ENCODE measurements at places on chromosomes 13 and 19. TPM values are rescaled to one million over a fixed set of nuclear protein-coding genes. Genes with fewer than 3 reads are reported as not detected.
A peak's percentile ranks its signal among the peaks of the same experiment; 100 is the strongest.

GRCh38 chr19:14138576-14139265 lies 2.3 kb upstream of the ASF1B start:
- DNase-seq: peak; percentile 61

DNA sequence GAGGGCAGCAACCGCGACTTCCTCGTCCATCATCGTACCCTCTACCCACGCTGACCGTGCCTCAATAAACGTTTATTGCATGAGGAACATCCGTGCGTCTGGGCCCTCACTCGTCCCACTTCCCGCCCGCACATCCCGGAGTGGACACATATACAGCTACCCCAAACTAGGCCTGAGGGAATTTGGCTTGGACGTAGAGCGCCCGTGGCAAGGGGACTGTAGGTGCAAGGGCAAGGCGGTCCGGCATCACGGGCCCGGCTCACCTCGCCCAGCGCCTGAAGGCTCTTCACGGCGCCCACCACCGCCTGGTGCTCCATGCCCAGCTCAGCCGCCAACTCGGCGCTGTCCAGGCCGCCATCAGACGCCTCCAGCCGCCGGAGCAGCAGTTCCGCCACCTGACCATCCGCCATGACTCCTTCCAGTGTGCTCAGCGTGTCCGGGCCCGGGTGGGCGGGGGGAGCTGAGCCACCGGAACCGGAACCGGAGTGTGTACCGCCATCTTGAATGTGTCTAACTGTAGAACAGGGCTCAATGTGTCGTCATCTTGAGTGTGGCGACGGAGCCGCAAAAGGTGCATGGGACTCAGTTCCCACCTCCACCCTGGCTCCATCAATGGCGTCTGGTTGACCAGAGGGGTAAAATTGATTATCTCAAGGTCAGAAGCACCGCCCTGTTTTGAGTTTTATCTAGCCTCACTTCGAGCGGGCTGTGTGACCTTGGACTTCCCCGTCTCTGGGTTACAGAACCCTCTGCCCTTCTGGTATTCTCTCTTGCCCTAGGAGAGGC lies at the start of gene FARSA:
FARSA (minus strand) TSS at position 425 of the 786 bp plus-strand sequence; CDS start at position 410, 15 bp downstream.
- peak; percentile 89 for DNase-seq

DNA sequence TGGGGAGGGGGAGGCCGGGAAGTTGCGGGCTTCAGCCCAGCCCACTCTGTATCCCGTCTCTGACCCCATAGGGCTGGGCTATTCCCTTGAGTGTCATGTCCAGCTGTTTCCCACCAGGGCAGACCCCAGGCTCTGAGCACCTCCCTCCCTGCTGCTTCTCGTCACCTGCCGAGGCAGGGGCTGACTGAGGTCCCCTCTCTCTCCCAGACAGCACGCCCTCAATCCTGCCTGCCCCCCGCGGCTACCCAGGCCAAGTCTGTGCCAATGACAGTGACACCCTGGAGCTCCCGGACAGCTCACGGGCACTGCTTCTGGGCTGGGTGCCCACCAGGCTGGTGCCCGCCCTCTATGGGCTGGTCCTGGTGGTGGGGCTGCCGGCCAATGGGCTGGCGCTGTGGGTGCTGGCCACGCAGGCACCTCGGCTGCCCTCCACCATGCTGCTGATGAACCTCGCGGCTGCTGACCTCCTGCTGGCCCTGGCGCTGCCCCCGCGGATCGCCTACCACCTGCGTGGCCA lies 625 bp downstream of the F2RL3 start:
- no peak for DNase-seq

GRCh38 chr19:41328842-41329225 lies 18.9 kb downstream of the CCDC97 start:
- no peak for DNase-seq

Gene CEACAM6
- not detected for polyA plus RNA-seq

Gene PSG1
- 23.3 TPM for polyA plus RNA-seq

Gene MEDAG
- 18.9 TPM for polyA plus RNA-seq
